CD4-positive, alpha-beta T cell treated with Interleukin-1 beta for 1 hour (primary cell): ENCODE measurements at places on chromosomes 3 and 15.

- no peak for DNase-seq
Observed at GRCh38 chr3:177231242-177231641, 34.0 kb upstream of the TBL1XR1 start.

DNA sequence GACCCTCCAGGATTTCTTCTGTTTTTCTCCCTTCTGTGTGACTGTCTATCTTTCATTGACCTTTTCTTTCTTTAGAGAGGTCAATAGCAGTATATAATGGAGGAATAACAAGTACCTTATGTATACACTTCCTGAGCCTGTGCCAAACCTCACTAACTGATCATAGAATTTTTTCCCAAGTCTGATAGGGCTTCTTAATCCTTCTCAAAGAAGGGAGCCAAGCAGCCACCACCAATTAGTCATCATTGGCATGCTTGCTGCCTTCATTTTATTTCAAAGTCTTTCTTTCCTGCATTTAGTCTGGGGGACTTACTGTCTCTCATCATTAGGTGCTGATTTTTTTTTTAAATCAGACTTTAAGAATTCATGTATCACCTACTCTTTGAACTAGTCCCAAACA, 327.0 kb downstream of the FEZF2 start:
- no peak for DNase-seq

DNA sequence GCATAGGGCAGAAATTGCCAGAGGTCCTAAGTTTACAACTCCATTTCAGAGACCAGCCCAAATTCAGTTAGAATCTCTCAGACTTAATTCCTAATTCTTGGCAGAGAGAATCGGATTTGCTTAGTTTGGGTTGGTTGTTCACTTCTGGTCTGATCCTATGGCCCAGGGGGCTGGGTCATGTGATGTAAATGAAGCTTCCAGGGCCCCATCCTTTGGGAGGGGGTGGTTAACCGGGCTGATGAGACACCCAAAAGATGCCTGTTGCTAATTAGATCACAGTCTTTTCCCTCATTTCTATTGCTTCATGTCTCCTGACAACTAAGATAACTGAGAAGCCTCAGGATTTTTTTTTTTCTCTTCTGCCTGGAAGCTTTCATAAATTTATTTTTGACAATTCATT, 11.1 kb upstream of the ZNF620 start:
- DNase-seq: no peak

DNA sequence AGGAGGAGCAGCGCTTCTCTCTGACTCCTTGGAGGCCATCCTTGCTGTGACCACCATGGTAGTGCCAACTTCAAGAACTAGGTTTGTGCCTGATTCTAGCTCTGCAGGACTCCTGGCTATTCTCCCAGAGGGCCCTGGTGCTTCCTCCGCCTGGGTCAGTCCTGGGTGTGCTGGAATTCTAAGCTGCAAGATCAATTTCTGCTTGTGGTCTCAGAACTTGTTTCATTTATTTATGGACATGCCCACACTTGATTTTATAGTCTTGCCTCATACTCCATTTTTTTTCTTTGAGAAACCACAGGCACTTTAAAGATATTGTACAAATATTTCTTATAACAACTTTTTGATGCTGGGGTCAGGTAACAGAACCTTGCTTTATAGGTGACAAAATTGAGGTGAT, 87.6 kb downstream of the PDCD6IP start:
- DNase-seq: no peak

DNA sequence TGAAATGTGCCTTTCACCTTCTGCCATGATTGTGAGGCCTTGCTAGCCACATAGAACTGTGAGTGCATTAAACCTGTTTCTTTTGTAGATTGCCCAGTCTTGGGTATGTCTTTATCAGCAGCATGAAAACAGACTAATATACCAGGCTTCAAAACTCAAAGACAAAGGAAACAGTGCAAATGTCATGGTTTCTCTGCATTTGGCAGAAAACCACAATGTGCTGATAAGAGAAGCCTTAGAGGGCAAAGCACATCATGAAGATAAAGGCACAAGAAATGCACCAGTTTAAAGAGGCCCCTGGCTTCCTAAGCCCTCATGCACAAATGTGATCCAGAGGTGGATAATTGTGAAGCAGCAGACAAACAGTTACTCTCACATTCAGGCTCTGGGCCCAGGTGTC, 259.2 kb downstream of the CPNE4 start:
- DNase-seq: no peak

- DNase-seq: no peak
Observed at GRCh38 chr3:136802481-136802996, 16.4 kb upstream of the SLC35G2 start.

GRCh38 chr3:178826435-178827123, 245.0 kb downstream of the ZMAT3 start:
- no peak for DNase-seq

DNA sequence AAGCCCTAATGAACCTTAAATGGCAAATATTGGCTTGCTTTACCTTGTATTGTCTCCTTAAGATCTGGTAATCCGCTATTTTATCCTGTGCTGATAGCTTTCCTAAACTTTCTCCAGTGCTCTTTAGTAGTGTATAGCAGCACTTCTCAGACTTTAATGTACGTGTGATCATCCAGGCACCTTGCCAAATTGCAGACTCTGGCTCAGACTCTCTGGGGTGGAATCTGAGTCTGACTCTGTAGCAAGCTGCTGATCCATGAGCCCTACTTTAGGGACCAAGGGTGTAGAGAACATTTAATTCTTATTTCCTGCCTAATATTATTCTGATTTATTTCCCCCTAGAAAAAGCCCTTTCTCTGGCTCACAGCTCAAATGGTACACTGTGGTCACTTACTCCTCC, 518.8 kb upstream of the ZNF385D start:
- DNase-seq: no peak

GRCh38 chr3:75180235-75180944, 483.7 kb upstream of the FRG2C start:
- no peak for DNase-seq

DNA sequence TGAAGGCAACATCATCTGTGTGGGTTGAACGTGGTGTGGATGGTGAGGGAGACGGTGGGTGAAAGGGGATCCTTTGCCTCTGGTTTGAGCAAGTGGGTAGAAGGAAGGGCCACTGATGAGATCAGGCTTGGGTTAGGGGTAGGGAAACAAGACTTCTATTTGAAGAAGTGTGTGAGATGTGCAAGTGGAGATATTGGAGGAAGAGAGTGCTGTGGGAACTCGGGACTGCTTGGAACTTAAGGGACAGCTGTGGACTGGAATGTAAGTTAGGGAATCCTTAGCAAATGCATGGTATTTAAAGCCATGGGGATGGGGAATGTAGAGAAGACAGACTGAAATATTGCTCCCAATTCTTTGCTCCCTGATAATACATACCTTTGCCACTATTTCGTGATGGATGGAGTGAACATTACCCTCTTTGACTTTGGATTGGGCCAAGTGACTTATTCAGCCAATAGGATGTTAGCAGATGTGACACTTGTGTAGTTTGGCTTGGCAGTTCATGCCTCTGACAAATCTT, 30.2 kb upstream of the AMOTL2 start:
- DNase-seq: no peak

GRCh38 chr15:74159773-74160172, 13.7 kb upstream of the ISLR start:
- no peak for DNase-seq

DNA sequence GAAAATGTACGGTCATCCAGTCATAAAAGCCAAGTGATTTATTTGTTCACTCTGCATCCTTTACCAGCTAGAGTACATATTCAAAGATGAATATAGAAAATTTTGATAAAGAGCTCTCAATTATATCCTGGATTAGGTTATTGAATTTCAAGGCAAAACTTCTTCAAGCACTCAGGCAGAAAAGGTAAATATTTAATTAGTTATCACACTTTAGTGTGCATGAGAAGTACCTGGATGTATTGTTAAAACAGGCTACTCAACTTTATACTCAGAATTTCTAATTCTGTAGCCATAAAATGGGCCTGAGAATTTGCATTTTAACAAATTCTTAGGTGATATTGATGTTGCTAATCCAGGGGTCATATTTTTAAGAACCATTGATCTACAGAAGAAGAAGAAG, 45.3 kb downstream of the ILDR1 start:
- no peak for DNase-seq

DNA sequence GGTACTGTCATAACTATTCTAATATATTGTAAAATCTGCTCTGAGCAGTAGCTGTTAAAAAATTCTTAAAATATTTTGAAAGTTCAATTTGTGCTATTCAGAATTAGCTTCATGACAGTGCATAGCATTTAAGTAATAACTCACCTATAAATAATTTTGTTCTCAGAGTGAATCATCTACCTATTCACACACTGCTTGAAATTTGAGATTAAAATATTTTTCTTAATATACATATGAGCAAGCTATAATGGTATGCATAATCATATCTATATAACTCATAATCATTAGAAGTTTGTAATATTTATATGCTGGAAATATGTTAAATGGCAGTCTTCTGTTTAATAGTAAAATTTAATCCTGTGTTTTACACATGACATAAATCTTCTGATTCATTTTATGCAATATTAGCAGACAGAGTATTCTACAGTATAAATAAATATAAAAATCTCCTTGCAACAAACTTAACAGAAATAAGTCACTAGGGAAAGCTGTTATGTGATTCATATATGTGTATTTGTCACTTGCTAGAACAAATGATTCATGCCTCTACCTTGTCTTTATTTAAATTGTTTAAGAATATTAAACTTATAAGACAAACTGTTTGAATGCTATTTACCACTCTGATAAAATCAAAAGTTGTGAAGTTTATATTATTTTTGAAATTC, 710.8 kb downstream of the PLOD2 start:
- DNase-seq: no peak

DNA sequence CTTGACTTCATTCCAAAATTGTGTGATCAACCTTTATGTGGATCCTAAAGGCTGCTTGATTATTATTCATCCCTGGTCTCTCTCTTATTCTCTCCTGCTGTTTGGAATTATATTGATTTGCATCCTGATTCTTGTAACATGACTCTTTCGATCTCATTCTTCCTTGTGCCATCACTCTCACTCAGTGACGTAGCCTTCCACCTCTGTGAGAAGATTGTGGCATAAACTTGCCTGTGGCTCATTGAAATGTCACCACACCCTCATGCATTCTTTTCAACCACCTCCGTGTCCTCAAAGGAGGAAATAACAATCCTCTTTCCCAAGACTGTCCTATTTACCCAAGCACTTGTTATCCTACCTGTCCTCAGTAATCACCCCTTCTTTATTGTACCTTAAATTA, 41.3 kb upstream of the GCNT3 start:
- DNase-seq: no peak

DNA sequence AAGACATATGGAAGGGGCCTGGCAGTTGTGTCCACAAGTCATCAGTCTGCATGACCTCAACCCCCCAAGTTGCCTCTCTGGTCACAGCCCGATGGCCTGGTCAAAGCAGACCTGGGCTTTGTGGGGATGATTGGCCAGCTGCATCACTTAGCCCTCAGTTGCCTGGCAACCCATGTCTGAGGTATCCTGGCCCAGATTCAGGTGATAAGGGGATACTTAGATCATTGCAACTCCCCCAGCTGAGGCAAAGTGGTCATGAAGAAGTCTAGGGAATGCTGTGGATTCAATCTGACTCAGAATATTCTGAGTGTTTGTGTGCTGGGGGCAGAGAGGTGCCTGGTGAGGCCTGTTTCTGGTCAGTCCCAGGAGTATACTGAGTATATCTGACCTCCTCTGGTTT, 5.0 kb downstream of the GPR156 start:
- no peak for DNase-seq

GRCh38 chr3:46187876-46188275, 20.2 kb downstream of the CCR1 start:
- DNase-seq: no peak

GRCh38 chr3:192916371-192917027, 1.2 kb downstream of the MB21D2 start:
- no peak for DNase-seq
